ENCODE measurements at places on chromosomes 5 and 9.

- no peak for DNase-seq
Observed at GRCh38 chr9:136673975-136674785, 11.5 kb downstream of the EGFL7 start.

DNA sequence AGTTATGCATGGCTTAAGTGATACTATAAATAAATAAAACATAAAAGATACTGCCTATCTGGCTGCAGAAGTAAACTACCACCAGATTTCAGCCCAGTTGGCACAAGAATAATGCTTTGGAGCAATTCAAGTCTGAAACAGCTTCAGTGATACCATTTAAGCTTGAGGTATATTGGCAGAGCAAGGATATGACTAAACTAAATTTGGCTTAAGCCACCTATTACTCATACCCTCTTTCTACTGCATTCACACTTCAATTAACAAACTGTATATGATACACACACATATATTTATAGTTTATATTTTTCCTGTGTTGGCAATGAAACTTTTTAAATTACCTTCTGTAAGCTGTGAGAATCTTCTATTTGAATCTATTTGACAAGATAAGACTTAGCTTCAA is 431.9 kb downstream of the ANXA1 start:
- peak; percentile 32 for DNase-seq

- DNase-seq = no peak
Observed at GRCh38 chr9:10571699-10572098, 41.1 kb downstream of the PTPRD start.

GRCh38 chr9:14687042-14687719 is 6.1 kb downstream of the ZDHHC21 start:
- DNase-seq = peak; percentile 64

GRCh38 chr5:9148242-9148641 is 397.6 kb downstream of the SEMA5A start:
- DNase-seq = no peak

DNA sequence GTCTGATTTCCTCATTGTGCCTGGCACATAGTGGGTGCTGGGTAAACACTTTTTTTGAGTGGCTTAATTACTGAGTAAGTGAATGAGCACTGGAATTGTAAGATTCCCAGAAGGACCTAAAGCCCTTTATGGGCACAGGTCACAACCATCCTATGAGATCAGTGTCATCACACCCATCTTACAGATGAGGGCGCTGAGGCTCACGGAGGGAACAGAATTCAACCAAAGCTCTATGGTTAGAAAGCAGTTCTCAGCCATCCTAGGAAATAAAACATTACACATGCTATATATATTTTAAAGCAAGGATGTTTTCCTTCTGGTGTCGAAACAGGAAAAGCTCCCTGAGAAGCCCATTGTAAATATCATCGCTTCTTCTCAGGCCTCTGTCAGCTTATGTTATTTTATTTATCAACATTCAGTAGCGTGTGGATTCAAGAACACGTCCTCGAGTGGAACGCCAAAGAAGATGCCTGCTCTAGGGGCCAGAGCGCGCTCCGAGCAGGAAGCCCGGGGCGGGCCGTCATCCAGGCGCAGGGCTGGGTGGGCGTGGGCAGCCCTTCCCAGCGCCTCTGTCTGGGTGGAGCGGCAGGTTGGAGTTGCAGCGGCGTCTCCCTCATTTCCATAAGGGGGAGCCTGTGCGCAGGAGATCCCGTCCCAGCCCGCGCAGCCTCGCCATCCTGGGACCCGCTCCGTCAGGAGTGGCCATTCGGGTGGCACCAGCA is 155.8 kb upstream of the SMIM23 start:
- peak; percentile 26 for DNase-seq

DNA sequence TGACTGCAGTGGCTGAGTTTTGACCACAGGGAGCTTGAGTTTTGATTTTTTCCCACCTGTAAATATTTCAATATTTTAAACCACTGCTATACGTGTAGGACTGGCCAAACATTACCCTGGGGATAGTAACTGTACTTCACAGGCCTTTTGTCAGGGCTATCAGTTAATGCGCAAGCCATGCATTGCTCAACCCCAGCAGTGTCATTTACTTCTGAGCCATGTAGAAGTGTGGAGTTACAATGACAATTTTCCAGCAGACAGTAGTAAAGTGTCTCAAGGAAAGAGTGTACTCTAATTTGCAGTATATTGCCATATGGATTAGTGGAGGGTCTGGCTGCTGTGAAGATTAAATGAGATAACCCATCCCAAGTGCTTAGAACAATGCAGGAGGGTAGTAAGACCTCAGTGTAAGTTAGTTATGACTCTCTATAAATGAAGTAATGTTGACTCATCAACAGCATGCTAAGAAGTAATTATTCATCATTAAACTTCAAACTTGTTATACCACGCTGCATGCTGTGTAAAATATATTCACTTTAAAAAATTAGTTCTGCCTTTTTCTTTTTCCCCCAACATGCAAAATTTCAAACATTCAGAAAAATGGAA is 489.2 kb downstream of the KDM4C start:
- DNase-seq = peak; percentile 29

DNA sequence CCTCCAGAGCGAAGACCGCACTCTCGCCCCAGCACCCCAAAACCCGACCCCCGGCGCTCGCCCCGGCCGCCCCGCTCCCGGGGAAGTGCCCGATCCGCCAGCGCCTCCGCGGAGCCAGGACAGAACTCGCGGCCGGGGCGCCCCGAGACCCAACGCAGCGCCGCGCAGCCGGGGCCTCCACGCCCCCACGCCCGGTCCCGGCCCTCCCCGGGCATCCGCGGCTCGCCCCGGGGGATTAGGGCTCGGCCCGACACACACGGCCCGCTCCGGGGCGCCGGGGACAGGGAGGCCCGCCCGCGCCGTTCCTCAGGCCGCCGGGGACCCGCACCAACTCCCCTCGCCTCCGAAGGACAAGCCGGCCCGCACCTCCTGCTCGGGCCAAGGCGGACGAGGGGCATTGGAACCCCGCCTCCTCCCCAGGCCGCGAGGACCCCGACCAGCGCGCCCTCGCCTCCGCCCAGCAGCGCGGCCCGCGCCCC is 544 bp downstream of the FNBP1 start:
- DNase-seq = no peak

GRCh38 chr5:164763206-164763605 is 1257.8 kb downstream of the MAT2B start:
- DNase-seq = no peak

DNA sequence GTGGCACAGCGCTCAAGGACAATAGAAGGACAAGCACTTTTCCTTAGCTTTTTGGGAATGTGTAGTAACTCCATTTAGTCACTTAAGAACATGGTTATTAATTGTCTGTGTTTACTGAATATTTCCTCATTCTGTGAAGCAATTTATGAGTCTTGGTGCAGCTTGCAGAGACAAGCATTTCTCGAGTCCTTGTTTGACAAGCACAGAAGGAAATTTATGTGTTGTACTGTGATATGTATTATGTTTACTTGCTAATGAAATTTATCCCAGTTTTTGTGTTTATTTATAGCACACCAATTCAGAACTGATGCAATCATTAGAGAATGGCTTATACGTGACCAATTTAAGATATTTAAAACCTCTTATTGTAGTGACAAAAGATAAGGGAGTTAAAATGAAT is 168.6 kb downstream of the PRELID2 start:
- DNase-seq = no peak

DNA sequence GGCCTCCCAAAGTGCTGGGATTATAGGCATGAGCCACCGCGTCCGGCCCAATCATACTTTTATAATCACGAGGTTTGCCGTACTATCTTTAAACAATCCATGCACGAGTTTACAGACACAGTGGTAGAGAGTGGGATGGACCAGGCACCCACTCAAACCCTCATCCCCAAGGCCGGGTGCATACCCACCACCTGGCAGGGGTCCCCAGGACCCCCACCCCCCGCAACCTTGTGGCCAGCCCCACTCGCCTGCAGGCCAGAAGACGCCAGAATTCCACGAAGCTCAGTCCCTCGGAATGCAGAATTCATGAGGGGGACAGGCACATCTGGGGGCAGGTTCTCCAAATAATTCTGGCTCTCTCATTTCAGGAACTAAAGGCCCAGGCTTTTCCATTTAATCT is 17.1 kb downstream of the NACC2 start:
- DNase-seq = no peak

- DNase-seq = no peak
Observed at GRCh38 chr9:32385152-32385884, 875 bp downstream of the ACO1 start.

DNA sequence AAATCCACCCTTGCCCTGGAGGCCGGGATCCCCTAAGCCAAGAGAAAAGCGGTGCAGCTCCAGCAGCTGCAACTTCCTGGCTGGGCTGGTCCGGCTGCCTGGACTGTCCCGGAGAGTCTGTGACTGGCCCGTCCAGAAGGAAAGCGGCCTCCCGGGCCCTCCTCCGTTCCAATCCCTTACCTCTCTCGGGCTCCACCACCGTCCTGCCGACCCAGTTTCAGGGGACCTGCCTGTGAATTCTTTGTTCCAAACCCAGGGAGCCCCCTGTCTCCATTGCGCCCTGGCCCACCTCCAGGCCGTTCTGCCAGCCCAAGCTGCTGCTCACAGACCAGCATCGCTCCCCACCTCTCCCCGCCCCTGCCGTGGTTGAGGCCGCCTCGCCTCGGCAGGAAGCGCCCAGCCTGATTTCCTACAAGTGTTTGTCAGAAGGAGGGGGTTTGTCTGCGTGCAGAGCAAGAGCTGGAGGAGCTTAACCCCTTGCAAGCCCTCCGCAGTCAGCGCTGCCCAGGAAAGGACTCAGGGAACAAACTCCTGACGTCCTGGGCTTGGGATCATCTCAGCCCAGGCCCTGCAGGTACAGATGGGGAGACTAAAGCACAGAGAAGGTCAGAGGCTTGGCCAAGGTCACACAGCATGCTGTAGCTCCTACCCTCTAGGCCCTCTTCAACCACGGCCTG is at the start of gene AKNA:
Gene AKNA, minus strand, starts transcription at position 303 of the 677 bp plus-strand sequence. CDS start 6,649 bp downstream, outside the sequence.
- no peak for DNase-seq

DNA sequence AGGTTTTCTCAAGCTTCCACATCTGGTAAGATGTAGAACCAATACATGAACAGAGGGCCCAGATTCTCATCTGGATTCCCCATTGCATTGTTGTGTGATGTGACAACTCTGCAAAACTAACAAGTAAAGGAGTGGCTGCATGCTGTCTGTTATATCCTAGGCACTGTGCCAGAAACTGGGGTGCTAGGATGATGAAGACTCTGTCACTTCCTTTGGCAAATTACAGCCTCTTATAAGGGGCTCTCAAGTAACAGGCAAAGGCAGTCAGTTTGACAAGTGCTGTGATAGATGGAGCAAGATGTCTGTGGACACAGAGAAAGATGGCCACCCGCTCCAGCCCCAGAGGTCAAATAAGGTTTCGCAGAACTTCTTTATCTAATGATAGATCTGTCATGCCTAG is 115.7 kb downstream of the PAPPA start:
- DNase-seq = peak; percentile 77

DNA sequence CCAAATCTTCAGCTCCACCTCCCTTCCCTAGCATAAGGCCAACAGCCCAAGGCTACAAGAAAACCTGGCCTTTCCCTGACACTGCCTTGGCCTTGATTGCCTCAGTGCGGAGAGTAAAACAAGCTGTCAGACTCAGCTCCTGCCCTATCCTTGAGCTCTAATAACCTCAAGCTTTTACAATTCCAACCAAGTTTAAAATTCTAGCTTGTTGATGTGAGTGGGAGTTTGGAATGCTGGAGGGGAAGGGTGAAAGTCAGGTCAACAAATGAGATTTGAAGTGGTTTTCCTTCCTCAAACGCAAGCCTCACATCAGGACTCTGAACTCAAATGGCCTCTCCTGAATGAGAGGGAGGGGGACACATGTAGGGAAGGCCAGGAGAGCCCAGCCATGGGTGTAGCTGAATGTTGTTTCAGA is 197.0 kb upstream of the VLDLR start:
- peak; percentile 13 for DNase-seq
